Stimulated activated CD8-positive, alpha-beta memory T cell treated with anti-CD3 and anti-CD28 coated beads, Interleukin-7, amount 100 ng/mL, for 1 hour (primary cell): ENCODE measurements at places on chromosomes 11 and 22.

DNA sequence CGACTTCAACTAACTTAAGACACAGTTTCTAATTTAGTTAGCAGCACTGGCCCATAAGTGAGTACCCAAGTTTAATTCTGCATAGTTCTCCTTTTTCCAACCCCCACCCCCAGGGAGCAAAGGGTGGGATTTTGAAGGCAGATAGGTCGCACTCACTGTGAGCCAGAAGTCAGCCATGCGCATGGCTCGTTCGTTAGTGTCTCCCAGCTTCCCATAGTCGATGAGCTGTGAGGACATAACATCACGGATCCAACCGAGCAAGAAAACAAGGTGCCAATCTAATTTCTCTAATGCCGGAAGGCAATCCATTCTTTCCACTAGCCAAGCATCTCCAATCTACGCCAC lies 577 bp downstream of the MRPL17 start:
- no peak for DNase-seq

DNA sequence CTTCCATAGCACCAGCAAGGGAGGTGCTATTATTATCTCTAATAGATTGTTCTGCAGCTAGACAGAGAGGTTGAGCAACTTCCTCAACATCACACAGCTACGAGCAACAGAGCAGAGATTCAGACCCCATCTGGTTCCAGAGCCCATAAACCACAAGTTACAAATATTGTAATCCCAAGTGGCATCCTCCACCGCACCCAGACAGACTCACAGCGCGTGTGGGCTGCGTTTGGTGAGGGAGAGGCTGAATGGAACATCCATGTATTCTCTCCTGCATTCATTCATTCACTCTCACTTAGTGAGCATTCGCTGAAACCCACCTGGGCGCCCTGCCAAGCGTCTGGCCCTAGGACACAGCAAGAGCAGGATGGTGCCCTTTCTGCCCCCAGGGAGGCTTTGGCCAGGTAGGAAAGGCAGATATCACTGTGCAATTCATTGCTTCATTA lies 33.5 kb downstream of the LIF start:
- DNase-seq, result no peak

DNA sequence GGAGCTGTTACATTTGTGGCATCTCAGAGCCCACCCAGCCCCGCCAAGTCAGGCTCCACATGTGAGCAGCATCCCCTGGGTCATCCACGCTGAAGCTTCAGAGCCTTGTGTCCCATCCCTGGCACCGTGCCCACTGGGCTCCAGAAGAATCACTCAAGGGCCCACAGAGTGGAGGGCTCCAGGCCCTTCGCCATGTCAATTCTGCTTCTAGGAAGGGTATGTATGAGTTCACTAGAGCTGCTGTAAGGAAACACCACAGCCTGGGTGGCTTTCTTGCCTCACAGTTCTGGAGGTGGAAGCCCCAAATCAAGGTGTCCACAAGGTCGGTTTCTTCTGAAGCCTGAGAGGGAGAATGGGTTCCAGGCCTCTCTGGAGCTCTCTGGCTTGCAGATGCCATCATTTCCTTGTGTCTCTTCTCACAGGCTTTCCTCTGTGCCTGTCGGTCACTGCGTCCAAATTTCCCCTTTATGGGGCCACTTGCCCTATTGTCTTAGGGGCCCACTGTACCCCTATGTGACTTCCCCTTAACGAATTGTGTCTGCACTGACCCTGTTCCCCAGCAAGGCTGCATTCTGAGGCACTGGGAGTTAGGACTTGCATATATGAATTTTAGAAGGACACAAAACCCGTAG lies 1476.0 kb downstream of the TBC1D22A start:
- DNase-seq, result no peak

GRCh38 chr11:8584082-8584481 lies 9.9 kb downstream of the STK33 start:
- DNase-seq, result no peak

DNA sequence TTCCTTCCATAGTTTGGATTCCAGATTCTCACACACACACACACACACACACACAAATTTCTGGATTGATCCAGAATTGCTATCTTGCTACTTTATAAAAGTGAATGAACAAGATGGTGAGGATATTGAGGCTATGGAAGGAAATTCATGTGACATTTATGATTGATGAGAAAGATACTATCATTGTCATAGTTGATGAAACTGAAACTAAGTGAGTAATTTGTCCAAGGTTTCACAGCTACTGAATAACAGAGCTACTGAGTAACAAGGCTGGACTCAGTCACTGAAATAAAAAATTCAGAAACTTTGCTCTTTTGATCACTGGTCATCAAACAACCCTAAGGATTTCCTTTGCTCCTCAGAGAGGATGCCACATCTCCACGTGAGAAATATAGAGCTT lies 16.2 kb downstream of the OR5D16 start:
- DNase-seq, result no peak

GRCh38 chr11:69000831-69001242 lies 12.2 kb downstream of the MRGPRF start:
- DNase-seq, result no peak
